Heart left ventricle (tissue), 16 donors: ENCODE measurements at places on chromosomes 12 and 14.

DNA sequence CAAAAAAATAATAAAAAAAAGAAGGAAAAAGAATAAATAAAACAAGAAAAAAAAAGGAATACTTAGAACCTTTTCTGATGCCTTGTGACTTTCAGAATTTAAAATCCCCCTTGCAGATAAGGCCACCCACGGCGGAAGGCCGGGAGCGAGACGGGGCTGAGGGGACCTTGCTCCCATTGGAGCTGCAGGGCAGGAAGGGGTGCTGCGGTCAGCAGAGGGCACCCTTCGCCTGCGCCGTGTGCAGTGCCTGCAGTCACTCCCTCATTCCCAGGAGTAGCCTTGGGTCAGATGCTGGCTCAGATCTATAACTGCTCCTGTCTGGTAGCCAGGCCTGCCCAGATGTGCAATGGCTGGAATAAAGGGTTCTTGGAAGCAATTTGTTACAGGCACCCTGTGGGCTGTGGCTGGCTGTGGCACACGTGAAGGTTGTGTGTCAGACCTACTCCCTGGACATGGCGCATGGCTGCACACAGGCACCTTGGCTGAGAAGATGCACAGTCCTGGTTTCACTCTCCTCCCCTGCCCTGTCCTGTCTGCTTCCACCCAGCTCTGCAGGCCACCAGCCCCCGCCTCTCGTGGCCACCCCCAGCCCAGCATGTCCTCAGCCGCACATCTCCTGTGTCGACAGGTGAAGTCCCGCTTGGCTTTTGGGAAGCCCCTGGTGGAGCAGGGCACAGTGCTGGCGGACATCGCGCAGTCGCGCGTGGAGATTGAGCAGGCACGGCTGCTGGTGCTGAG is 13.4 kb upstream of the ALDH2 start:
- DNase-seq, result peak; percentile 60

DNA sequence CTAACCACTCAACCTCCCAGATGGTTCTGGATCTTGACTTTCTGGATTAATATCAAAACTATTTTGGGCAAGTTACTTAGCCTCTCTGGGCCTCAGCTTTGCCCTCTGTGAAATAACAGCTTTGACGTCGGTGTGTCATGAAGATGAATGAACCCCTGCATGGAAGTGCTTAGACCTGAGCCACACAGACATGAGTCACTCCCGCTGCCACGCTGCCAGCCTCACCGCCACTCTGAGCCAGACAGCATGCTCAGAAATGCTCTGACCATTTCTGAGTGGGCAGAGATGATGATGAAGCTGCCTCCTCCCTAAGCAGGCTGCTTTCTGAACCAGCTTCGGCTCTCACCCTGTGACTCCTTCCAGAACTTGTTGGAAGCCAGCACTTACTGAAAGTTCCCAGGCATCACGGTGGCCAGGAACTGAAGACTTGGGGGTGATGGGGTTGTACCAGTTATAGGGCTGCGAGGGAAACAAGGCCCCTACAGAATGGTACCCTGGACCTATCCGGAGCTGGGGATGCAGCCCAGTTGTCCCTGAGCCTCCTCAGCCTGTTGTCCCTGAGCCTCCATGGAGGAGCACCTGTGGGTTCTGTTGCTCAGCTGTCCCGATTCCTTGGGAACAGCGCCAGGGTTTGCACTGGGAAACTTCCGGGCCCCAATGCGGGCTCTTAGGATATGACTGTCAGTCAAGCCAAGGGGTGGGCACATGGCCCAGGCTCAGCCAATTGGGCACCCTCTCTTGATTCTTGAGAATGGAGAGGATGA is 2.0 kb upstream of the CCDC197 start:
- DNase-seq, result no peak

DNA sequence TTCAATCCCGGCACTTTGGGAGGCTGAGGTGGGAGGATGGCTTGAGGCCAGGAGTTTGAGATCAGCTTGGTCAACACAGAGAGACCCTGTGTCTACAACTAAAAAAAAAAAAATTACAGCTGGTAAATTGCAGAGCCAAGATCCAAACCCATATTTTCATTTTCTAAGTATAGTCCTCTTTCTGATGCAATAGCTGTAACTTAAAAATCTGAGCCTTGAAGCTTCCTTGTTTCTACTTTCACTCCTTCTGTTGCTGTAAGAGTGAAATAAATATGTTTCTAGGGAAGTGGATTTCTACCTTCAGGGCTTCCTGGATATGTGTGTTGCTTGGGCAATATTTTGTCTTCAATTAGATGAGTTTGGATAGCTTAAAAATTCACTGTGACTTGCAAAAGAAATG is 42.0 kb upstream of the PRICKLE1 start:
- DNase-seq, result no peak

GRCh38 chr12:86435053-86435452 is 178.9 kb upstream of the MGAT4C start:
- no peak for DNase-seq

DNA sequence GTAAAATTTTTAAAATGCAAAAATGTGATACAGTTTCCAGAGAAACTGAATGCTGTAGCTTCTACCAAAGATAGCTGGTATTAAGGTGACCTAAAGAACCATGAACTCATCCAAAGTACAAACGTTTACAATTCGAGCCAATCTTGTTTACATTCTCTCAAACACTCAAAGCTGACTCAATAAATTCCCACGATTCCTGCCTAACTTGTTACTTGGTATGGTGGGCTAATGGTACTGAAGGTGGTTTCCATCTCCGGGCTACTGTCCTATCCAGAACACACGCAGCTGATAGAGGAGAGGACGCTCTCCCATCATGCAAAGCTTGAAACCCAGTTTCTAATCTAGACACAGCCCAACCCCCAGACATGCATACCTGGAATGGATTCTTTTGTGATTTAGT is 31.5 kb downstream of the RAD9B start:
- no peak for DNase-seq

- no peak for DNase-seq
Measured at GRCh38 chr14:31124197-31124596, 83.4 kb downstream of the HECTD1 start.

- DNase-seq, result no peak
Measured at GRCh38 chr14:77638771-77639171, 22.3 kb upstream of the SPTLC2 start.

- DNase-seq, result no peak
Measured at GRCh38 chr12:111431772-111432171, 26.0 kb downstream of the SH2B3 start.

DNA sequence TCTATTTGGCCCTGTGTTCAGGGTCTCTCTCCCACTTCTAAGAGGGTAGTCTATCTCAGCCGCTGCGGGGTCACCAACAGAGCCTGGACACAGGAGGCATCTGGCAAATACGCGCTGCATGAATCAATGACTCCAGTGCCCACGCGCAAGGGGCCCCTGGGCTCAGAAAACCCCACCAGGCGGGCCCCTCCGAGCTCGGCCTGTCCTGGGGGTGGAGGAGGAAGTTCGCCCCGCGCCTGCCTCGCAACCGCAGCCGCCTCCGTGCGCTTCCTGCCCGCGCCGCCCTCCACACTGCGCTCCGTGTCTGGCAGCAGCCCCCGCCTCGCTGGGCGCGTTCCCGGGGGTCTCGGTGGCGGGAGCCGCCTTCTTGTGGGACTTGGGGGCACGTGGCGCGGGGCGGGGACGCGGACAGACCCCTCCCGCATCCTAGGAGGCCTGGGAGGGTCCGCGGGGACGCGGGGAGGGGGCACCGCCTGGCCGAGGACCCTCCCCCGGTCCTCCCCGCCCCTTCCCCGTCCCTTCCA is 811 bp upstream of the FBRSL1 start:
- DNase-seq, result peak; percentile 56

GRCh38 chr12:96350982-96351381 is 49.3 kb downstream of the CDK17 start:
- no peak for DNase-seq

DNA sequence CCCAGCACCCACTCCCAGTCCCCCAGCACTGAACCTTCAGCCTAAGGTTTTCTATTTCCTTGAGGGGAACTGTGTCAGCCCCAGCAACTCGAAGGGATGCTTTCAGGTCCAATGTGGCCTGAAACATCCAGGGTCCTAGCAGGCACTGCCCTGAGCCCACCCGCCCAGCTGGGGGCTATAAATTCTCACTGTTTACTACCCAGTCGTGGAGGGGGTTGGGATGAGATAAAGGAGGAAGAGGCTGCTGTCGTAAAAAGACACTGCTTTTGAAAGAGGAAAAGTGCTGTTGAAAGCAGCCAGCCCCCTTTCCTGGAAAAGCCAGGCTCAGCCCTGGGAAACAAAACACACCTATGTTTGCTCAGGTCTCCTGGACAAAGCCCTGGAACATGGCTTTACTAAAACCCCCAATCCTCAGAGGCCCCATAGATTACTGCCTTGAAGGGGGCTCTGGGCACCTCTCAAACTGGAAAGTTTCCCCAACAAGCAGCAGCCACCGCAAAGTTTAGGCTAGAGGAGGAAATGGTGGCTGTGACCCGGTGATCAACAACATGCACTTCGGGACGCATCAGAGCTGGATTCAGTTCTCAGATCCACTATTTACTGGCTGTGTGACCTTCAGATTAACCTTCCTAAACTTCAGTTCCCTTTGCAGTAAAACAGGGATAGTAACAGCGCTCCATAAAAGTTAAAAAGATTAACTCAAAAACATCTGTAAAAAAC is 51.0 kb downstream of the ACTN1 start:
- no peak for DNase-seq

DNA sequence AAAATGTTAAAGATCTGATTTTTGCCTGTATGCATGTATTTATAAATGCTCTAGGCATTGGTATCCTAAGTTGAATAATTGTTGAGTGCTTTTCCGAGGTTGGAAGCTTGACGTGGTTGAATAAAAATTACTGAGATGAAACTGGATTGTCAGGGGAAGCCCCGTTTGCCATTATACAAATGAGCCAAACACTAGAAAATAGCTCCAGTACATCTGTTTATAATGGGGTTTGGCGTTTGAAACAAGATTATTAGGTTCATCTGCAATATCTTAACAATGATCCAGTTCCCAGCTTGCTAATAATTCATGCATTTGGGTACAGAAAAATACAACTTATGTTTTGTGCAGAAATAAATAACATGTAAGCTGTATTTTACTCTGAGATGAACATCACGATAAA is 789.6 kb downstream of the GALC start:
- no peak for DNase-seq

GRCh38 chr12:66242311-66242710 is 53.3 kb downstream of the IRAK3 start:
- DNase-seq, result no peak

DNA sequence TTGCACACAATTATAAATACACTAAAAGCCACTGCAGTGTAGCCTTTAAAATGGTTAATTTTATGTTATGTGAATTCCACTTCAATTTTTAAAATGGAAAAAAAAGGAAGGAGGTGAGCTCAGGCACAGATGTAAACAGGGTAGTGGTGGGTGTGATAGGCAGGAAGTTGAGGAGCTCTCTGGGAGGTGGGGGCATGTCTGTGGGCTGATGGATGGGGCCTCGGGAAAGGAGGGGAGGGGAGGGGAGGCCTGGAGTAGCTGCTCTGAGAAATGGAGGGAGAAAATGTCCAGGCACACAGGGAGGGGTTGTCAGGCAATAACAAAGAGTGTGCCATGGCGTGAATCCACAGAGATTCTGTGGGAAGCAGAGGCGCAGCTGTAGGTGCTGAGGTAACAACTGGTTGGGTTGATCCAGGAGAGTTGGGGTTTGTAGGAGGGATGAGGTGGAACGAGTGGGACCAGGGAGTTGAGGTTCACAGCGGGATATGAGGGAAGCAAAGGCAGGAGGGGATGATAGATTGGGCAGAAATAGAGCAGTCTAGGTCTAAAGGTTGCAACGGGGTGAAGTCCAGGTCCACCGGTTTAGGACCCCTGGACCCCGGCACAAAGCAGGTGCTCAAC is 57.2 kb downstream of the LTBP2 start:
- no peak for DNase-seq

GRCh38 chr12:27305673-27306456 is 26.8 kb upstream of the BMAL2 start:
- no peak for DNase-seq

GRCh38 chr12:19369691-19370148 is 69.6 kb upstream of the AEBP2 start:
- no peak for DNase-seq

DNA sequence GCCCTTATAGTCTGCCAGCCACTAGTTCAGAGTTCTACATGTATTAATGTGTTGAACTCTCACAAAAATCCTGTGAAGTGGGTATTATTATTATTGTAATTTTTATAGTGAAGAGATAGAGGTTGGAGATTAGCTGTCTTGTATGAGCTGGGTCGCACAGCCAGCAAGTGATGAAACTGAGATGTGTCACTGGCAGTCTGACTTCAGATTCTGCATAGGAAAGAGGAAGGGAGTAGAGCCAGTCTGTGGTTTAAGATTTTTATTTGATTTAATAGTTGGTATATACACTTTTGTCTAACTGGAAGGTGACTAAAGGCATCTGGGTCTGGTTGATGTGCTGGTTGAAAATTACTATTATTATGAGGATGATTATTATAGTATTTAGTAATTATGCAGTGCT is 5.8 kb upstream of the FRS2 start:
- DNase-seq, result no peak

DNA sequence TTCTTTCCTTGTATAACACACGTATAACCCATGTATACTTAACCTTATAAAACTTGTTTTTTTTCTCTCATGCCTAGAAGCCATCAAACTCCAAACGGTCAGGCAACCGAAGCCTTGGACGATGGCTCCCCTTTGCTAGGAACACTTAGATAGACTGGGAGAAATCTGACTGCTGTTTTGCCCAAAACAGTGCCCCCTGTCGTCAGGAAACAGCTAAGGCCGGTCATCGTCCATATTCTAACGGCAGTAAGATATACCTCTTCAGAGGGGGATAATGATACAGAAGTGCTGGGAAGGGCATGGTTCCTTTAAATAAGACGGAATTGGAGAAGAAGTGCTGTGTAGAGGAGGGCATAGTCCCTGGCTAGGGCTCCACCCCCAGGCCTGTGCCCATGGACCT is 130.5 kb downstream of the SLC41A2 start:
- no peak for DNase-seq

GRCh38 chr12:87201598-87201997 is 827.6 kb downstream of the C12orf50 start:
- DNase-seq, result no peak

GRCh38 chr14:92010644-92011043 is 29.2 kb downstream of the TRIP11 start:
- no peak for DNase-seq

DNA sequence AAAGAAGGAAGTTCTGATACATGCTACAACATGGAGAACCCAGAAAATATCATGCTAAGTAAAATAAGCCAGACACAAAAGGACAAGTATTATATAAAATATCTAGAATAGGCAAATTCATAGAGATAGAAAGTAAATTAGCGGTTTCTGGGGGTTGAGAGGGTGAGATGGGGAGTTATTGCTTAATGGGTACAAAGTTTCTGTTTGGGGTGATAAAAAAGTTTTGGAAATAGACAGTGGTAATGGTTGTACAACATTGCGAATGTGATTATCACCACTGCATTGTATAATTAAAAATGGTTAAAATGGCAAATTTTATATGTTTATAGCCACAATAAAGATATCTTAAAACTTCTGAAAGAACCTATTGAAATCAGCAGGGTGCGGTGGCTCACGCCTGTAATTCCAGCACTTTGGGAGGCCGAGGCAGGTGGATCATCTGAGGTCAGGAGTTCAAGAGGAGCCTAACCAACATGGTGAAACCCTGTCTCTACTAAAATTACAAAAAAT is 15.0 kb downstream of the ZBTB25 start:
- no peak for DNase-seq
